Activated T-helper 17 cell treated with anti-CD3 and anti-CD28 coated beads, Interleukin-2, amount 50 U/mL, for 72 hours (primary cell): ENCODE measurements at places on chromosomes 1 and 21. TPM values are rescaled to one million over a fixed set of nuclear protein-coding genes. Genes with fewer than 3 reads are reported as not detected.

The RAB29 gene
- 40.4 TPM for total RNA-seq

The CAPZA1 gene
- total RNA-seq = 302 TPM

The MEX3A gene
- 0.15 TPM for total RNA-seq

The MATN1 gene
- 0.26 TPM for total RNA-seq

The CCDC30 gene
- total RNA-seq = 2.4 TPM

The TNFRSF4 gene
- total RNA-seq = 1,007 TPM

DNA sequence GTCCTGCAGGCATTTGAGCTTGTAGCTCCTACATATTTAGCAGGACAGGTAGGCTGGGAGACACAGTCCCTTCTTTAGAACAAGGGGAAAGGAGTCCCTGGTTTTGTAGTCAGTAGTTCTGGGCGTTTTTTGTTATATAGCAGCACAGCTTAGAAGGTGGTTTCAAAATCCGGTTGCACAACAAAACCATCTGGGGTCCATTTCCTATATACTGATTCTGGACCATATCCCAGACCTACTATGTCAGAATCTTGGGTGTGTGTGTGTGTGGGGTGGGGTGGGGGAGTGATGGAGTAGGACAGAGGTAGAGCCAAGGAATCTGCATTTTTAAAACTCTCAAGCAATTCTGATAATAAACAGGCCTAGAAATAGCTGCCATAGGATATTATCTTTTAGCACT, 21.6 kb downstream of the METTL13 start:
- ATAC-seq = no peak

DNA sequence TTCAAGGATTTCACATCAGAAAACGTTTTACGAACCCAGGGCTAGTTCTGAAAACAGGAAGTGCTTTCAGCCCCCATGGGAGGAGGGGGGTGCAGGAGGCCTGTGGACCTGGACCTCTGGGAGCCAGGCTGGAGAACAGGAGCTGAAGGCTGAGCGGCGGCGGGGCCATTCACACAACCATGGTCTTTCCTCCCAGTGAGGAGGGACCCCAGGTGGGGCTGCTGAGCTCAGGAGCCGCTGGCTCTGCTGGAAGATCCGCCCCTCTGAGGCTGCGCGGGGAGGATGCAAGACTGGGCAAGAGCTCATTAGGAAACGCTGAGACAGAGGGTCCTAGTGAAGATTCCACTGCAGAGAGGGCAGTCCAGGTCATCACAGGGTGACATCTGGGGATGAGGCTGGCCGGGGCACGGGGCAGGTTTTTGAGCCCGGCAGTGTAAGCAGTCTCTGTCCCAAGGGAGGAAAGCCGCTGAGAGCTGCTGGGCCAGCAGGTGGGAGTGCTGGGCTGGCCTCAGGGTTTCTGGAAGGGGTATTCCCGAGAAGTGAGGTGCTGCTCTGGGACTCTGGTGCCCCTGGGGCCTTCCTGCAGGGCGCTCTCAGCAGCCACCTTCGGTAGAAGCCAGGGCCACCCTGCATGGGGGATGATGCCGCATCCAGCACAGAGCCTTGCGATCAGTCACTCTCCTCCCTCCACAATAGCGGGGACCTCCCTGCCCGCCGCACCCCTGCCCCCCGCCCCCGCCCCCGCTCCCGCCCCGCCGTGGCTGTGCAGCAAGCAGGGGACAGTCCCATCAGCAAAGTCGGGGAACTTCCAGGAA, 7.5 kb downstream of the MX2 start:
- ATAC-seq = peak; percentile 82

- no peak for ATAC-seq
Measured at GRCh38 chr21:36738489-36739126, 39.7 kb downstream of the SIM2 start.

DNA sequence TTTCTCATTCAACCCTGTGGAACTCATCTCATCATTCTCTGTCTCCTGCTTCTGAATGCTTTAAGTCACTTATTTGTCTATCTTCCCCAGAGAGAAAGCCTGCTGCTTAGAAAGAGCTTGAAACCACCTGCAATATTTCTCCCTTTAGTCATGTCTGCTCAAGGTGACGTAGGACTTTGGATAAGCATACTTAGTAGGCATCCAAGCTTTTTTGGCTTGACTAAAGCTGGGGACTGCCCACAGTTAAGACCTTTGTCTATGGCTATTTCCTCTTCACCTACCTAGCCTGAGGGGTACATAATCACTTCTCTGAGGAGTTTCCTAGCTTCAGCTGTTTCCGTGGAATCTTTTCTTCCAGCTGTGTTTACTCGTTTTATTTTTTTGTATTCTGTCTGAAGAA, 665.8 kb upstream of the CAMK1G start:
- no peak for ATAC-seq

- ATAC-seq = no peak
Measured at GRCh38 chr1:163035446-163036249, 33.5 kb upstream of the RGS4 start.

- no peak for ATAC-seq
Measured at GRCh38 chr21:34132926-34133325, 59.5 kb downstream of the MRPS6 start.

- no peak for ATAC-seq
Measured at GRCh38 chr1:108845991-108846390, 10.9 kb downstream of the AKNAD1 start.

DNA sequence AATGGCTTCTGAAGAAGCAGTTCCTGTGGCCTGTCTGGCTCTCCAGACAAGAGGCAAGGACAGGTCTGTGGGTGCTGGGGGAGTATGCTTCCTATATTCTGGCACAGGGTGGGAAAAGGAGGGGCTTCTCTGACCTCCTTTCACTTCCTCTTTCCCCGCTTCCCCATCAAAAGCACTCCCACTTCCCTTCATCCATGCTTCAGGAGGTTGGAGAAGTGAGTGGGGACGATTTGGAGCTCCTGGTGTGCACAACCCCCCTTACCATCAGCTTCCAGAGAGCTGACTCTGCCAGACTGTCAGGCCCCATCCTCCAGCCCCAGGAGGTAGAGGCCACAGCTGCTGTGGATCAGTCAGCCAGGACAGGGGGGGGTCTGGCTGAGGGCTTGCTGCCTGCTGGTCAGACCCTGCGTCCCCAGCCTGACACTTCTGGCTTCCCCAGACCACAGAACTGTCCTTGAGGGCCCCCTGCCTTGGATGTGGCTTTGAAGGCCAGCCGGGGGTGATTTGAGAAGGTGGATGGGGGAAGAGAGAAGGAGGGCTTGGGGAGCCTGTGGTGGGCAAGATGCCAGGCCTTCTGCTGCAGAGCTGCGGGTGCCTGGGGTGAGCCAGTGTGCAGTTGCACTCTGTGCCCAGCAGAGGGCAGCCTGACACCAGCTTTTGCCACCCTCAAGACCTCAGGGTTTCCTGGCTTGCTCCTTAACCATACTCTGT, 21.5 kb upstream of the TMEM222 start:
- ATAC-seq = peak; percentile 92

DNA sequence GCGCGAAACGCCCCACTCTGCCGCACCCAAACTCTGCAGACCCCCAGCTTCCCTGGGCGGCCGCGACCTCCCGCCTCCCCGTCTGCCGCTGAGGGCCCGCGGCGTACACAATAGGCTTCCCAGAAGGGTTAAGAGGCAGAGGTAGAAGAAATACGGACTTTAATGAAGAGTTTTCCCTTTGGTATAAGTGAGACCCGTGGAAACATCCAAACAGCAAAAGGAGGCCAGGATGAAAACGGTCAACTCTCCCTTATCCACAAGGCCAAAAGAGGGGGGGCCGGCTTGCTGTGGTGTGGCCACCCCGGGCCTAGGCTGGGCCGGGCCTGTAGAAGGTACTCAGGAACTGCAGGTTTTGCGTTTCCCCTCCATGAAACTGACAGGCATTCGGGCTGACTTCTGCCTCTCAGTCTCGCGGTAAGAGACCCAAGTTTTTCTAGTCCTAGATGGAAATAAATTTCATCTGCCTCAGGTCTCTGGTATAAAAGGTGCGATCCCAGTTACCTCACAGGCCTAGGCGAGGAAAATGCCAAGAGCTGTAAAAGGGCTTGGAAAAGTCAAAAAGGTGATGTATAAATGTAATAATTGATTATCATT, 671 bp upstream of the PYGO2 start:
- ATAC-seq = peak; percentile 6

DNA sequence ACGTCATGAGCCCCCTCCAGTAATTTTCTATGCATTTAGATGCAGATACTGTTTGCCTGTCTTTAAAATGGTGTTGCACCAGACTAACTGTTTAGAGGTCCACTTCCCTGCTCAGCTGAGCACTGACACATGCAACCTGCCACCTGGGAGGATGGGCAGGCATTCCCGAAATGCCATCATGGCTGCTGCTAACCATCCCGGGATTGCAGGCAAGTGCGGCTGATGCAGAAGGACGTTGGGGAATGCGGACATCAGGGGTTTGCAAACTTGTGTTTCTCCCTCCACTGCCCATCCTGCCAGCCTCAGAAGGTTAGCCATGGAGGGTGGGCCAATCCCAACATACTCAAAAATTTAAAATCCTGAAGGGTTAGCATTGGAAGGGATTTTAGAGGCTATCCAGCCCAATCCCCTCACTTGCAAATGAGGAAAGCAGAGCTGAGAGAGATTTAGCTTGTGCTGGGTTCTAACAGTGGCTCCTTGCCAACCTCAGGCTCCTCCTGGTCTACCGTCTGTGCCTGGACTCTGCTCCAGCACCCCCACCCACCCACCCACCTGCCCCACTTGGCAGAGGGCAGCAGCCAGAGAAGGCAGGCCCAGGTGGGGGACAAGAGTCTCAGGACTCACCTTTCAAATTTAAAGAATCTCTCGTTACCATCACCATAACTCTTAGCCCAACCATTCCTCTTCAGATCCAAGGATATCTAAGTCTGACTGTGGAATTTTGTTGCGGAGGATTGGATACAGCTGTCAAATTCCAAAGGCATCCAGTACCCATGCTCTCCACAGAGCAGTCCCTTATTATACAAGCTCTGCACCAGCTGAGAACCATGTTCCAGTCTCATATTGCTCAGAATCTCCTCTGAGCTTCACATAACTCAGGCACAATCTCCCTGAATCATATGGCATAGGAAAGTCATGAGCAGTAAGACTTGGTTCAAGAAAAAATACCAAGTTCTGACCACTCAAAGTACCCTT, 34.2 kb downstream of the HIVEP3 start:
- ATAC-seq = no peak

DNA sequence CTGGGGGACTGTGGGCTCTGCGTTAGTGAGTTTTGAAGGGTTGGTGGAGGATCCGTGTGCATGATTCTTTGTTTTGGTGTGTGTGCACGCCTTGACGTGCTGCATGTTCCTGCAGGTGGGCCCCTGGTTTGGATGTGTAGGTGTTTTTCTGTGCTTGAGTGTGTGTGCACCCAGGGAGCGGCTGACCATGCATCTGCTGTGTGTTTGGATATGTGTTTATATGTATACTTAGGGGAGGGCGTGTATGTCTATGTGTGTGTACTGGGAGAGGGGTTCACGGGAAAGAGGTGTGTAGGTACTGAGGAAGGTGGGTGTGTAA, 1.1 kb downstream of the VANGL2 start:
- no peak for ATAC-seq

GRCh38 chr1:47688461-47689296, 250.8 kb downstream of the FOXD2 start:
- ATAC-seq = no peak

DNA sequence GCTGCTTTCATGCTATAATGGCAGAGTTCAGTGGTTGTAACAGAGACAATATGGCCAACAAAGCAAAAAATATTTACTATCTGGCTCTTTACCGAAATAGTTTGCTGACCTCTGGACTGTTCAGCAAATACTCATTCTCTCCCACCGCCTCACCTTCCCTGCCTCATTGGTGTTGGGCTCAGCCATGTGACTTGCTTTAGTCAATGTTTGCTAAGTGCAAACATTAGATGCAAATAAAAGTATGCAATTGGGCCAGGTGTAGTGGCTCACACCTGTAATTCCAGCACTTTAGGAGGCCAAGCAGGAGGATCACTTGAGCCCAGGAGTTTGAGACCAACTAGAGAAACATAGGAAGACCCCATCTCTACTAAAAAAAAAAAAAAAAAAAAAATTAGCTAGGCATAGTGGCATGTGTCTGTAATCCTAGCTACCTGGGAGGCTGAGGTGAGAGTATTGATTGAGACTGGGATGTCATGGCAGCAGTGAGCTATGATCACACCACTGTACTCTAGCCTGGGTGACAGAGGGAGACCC, 55.1 kb downstream of the RPL5 start:
- no peak for ATAC-seq

DNA sequence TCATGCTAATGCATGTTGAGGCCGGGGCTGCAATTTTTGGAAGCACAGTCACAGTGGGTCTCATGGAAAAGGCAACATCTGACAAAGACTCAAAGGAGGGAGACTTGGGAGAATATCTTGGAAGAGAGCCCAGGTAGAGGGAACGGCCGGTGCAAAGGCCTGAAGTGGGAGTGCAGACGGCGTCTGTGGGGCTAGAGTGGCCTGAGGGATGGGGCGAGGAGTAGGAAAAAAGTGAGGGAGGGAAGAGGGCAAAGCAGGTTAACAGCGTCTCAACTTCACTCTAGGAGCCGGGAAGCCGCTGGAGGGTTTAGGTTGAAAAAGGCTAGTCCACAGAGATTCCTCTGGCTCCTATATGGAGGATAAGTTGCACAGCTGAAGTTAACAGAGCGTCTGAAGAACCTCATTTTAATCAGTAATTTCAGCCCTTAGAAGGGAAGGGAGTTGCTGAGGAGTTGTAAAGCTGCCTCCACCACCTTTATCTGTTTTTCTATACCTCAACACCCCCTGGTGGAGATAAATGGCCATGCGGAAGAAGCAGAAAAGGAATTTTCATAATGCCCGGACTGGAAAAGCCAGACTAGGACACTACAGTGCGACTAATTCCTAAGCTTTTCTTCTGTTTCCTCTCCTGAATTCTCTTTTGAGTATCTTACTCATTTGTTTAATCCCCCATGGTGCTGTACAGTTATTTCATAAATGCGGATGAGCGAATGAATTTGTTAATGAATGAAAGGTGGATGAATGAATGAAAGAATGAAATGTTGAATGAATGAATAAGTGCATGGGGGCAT, 78.7 kb upstream of the ZNF281 start:
- peak; percentile 63 for ATAC-seq
